ENCODE measurements at places on chromosomes 13 and 19. TPM values are rescaled to one million over a fixed set of nuclear protein-coding genes. Genes with fewer than 3 reads are reported as not detected.

The C1QTNF9 gene
- not detected for total RNA-seq

DNA sequence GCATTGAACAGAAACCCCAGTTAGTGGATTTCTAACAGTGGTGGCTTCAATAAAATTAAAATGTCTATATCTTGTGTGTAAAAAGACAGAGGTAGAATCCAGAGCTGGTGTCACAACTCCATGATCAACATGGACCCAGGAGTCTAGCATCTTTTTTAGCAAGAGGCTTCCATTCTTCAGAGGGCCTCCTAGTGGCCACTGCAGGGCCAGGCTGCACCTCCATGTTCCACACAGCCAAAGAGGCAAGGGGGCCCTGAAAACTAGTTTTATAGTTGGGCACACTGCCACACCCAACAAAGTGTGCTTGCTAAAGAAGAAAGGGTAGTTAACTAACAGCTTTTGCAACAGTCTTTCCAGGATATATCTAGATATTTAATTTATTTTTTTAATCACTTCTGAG lies 12.9 kb downstream of the N4BP2L1 start:
- DNase-seq = peak; percentile 16

- DNase-seq = no peak
Observed at GRCh38 chr13:107941345-107942029, 273.8 kb downstream of the LIG4 start.

DNA sequence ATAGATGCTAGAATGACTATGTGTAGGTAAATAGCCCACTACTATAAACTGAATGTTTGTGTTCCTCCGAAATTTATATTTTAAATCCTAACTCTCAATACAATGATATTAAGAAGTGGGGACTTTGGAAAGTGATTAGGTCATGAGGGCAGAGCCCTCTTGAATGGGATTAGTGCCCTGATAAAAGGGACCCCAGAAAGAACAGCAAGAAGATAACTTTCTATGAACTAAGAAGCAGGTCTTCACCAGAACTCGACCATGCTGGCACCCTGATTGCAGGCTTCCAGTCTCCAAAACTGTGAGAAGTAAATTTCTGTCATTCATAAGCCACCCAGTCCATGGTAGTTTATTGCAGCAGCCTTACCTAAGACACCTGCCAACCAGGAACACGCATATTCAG lies 33.9 kb downstream of the OXGR1 start:
- DNase-seq = no peak

DNA sequence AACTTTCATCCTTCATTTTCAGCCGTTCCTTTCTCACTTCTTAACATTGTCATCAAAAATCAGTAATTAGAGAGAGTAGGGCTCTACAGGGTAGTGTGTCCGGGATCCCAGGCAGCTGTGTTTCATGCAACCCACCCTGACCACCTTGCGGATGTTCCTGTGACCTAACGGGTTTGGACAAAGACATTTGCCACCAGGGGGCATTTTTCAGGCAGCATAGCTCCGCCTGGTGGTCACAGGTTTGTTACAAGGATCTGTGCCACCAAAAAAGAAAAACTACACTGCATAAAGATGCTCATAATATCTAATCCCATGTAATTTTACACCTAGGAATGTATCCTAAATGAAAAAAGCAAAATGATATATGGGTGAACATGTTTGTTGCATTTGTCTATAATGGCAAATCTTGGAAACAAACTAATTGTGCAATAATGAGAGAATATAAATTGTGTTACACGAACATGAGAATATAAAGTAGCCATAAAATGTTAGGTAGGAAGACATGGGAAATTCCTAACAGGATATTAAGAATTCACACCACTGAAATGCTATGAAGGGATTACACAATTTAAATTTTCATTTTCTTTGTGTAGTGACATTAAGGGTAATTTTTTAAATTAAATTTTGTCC lies 123.0 kb downstream of the SLC7A1 start:
- DNase-seq = peak; percentile 55

Data from lung (tissue), 17 donors.